ENCODE measurements at places on chromosomes 1 and 21. TPM values are rescaled to one million over a fixed set of nuclear protein-coding genes. Genes with fewer than 3 reads are reported as not detected.

CHIA gene
- not detected for total RNA-seq

DNA sequence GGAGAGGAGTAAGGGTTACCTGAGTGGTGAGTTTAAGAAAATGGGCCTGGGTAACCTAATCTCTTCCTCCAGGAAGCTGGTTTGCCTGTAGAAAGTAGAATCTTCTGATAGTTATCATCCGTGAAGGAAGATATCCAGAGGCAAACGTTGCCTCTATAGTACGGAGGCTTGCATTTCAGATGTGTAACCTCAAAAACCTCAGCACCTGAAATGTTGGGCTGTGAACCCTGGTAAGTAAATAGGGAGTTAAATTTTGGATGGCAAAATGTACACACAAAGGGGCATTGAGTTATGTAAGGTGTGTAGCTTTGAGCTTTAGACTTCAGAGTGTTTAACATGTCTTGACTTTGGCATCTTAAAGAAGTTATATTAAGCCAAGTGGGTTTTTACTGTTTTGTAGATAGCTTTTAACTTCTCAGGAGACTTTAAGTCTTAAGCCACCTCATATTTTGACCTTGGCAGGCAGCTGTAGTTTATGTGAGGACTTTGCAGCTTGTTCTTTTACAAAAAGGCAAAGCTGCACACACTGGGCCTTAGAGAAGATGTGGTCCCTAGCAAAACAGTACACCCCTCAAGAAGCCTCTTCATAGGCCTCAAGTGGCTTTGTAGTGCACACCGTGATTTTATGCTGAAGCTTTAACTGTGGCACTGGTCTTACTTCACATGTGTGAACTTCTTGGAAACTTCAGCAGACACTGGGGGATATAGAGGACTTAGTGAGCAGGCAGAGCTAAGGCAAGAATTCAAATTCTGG, 83.4 kb downstream of the SNRPE start:
- DNase-seq: no peak

FNDC10 gene
- 4.8 TPM for total RNA-seq

- DNase-seq: peak; percentile 36
Measured at GRCh38 chr21:34693192-34693810, 24.5 kb downstream of the CLIC6 start.

GRCh38 chr1:237700181-237700580, 190.5 kb downstream of the ZP4 start:
- no peak for DNase-seq

ANGPTL7 gene
- total RNA-seq: not detected

DNA sequence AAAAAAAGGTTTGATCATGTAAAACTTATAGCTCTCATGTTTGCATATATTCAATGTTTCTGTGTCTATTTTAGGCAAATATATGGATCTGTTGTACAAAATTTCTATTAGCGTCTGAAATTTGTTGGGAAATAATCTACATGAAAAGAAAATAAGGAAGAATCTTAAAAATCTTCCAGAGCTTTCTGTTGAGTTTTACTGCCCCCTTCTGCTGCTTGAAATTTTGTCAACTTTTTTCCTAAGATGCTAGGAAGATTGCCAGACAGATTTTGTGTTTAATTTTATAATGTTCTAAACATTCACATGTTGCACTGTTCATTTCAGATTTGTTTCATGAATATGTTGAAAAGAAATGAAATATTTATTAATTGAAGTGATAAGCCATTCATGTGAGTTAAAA, 2.5 kb upstream of the PTGS2 start:
- DNase-seq: no peak

- no peak for DNase-seq
Measured at GRCh38 chr1:210367566-210367965, 38.9 kb downstream of the HHAT start.

- DNase-seq: no peak
Measured at GRCh38 chr1:245336149-245336983, 181.6 kb downstream of the KIF26B start.

THEM5 gene
- not detected for total RNA-seq

KCNE1 gene
- 0.25 TPM for total RNA-seq

GJA5 gene
- not detected for total RNA-seq

DNA sequence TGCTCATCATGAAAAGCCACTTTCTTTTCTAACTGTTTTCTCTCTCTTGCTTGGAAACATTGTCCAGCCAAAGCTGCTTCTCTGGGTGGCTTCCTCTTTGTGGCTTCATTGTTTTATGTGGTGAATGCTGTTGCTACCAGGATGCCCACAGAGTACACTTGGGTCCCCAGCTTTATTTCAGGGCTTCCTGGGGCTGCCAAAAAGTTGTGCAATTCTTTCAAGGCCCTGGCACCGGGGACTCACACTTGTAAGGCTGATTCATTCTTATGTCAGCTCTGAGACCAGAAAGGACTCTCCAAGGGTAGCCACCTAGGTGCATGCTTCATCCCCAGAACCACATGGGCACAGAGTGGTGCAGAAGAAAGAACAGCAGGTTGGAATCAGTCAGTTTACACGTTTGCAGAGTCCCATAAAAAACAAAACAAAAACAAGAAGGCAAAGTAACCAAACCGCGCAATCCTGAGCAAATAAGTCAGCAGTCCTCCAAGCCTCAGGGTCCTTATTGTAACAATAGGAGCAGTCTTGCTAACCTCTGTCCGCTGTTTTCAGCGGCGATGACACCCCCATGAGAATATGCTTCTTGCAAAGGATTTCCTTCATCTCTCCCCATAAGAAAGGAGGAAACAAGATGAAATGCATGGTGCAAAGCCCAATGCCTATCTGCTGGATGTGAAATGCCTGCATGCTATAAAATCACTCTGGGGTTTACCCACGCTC, 89.9 kb upstream of the SSX2IP start:
- DNase-seq: no peak

GRCh38 chr1:48817505-48818114, 40.9 kb upstream of the BEND5 start:
- no peak for DNase-seq

- DNase-seq: no peak
Measured at GRCh38 chr1:91883470-91883869, 2.5 kb downstream of the TGFBR3 start.

DNA sequence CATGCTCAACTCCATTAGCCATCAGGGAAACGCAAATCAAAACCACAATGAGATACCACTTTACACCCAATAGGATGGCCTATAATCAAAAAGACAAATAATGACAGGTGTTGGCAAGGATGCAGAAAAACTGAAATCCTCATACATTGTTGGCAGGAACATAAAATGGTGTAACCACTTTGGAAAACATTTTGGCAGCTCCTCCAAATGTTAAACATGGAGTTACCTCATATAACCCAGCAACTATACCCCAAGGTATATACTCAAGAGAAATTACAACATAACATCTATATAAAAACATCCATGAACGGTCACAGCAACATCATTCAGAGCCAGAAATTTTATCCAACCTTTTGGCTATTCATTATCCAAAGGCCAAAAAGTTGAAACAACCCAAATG, 11.6 kb downstream of the EIF4G3 start:
- DNase-seq: no peak

GJC2 gene
- total RNA-seq: 0.49 TPM

DNA sequence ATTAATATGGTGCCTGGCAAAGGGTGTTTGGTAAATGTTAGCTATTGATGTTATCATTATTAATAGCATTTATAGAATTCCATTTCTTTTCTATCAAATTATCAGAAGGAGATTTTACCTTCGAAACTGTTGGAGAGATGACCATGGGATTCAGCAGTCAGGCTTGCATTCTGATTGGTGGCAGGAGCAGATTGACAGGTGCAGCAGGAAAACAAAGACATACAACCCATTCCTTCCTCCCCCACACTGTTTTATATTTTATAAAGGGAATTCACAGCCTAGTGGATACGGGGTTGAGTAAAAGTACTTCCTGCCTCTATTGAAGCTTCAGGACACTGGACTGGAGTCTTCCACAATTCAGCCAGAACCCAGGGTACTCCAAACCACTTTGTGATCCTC, 55.1 kb upstream of the SYT14 start:
- DNase-seq: no peak

DNA sequence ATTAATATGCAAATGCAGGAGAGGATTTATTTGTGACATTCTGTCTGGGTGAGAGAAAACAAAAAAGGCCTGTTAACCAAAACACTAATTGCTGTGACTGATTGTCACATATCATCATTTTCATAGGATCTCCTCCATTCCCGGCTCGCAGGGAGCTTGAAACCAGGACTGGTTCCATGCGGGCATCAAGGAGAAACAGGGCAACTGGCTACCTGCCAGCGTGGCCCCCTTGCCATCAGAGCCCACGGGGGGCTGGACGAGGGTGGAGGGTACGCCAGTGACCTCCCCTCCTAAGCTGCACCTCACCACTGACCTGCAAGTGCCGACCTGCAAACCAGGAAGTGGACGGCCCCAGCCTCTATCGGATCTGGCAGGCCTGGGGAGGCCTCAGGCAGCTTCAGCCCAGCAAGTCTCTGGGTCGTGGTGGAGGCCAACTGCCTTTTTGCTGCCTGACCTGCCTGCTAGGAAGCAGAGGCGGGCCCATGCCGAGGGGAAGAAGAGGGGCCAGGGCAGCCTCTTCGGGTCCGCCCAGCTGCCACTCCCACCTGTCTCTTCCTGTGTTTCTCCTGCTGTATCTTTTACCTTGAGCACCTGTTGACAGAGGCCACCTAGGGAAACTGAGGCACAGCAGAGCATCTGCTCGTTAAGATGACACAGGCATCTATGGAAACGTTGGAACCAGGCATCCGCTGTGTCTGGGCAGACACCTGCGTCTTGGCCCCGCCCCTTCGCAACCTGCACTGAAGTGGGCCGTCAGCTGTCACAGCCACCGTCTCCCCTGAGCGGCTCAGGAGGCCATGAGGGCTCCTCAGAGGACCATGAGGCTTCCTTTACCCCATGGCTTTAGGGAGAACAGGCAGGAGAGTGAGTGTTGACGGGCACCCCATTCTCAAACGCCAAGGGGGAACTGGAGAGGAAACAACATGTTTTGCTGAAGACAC, 74.8 kb downstream of the CASZ1 start:
- no peak for DNase-seq

FCRLA gene
- total RNA-seq: 0.28 TPM

- DNase-seq: no peak
Measured at GRCh38 chr1:205356440-205357139, at the start of gene KLHDC8A. TSS of gene KLHDC8A (minus strand) at chr1:205356922. CDS start at chr1:205343604, 13,318 bp downstream.

DNA sequence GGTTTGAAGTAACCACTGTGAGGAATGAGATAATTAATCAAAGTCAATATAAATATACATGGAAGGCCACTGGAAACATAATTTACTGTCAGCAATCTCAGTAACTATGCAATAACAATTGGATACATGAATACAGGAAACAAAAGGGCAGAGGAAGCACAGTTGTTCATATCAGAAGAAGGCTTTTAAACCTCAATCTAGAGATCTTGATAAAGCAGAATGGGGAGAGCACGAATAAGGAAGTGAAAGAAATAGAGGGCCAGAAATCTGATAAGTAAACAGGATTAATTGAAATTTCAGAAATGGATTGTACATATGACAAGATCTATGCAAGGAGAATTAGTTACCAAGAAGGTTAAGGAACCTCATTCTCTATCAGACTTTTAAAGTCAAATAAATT, 93.0 kb downstream of the EVI5 start:
- DNase-seq: no peak

All from activated T-cell treated with anti-CD3 and anti-CD28 coated beads, Interleukin-2, amount 50 U/mL, for 4 hours (primary cell).